Fibroblast of pulmonary artery (primary cell): ENCODE measurements at places on chromosomes 4 and X.

- no peak for DNase-seq
Observed at GRCh38 chr4:61543976-61544375, 343.9 kb downstream of the ADGRL3 start.

DNA sequence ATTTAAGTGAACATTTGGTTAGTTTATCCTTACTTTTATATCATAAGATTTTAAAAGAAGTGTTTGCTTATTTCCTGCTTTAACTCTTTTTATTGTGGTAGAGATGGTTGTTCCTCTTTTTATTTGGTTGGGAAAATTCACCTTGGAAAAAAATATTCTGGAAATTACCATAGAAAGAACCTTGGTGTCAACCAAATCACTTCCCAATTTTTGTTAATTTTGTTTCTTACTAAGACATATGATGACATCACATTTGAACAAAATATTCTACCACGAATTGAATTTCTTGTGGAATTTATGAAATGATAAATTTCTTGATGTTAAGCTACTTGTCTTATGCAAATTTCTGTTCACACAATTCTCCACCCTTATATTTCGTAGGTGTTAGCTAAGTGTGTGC lies 33.7 kb downstream of the LAMTOR3 start:
- no peak for DNase-seq

- no peak for DNase-seq
Observed at GRCh38 chr4:112377171-112377570, 80.0 kb downstream of the ALPK1 start.

DNA sequence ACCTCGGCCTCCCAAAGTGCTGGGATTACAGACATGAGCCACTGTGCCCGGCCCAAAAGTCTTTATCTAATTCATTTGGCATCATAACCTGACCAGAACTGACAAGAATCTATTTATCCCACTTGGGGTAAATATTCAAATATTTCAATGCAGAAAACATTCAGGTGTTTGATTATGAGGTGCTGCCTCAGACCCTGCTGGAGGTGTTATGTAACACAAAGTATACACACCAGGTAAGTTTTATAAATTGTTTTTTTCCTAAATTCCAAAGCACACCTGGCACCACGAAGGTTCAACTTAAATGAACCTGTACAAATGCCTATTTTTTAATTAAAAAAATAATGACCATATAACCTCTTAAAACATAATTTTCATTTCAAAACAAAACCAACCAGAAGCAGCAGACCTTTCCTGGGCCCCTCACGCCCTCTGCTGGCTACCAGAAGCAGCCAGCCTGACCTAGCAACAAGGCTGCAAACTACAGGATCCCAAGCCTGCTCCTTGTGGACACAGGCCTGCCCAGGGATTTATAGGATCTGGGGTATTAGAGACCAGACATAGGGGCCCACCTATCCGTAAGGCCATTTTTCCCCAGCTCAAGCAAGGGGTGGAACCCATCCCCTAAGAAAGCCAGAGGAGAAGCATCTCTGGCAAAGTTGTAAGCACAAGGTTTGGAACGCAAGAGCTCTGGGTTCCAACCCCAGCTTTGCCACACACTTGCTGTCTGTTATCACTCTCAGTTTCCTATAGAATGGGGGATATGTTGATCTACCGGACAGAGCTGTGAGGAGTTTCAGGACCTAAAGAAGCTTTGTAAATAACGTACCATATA lies 11.7 kb downstream of the OTUD5 start:
- peak; percentile 62 for DNase-seq

- DNase-seq, result no peak
Observed at GRCh38 chr4:186826846-186827533, 103.3 kb upstream of the FAT1 start.

GRCh38 chr4:109877400-109877799 lies 29.5 kb downstream of the LRIT3 start:
- no peak for DNase-seq
